ENCODE measurements at places on chromosomes 1 and 21.

DNA sequence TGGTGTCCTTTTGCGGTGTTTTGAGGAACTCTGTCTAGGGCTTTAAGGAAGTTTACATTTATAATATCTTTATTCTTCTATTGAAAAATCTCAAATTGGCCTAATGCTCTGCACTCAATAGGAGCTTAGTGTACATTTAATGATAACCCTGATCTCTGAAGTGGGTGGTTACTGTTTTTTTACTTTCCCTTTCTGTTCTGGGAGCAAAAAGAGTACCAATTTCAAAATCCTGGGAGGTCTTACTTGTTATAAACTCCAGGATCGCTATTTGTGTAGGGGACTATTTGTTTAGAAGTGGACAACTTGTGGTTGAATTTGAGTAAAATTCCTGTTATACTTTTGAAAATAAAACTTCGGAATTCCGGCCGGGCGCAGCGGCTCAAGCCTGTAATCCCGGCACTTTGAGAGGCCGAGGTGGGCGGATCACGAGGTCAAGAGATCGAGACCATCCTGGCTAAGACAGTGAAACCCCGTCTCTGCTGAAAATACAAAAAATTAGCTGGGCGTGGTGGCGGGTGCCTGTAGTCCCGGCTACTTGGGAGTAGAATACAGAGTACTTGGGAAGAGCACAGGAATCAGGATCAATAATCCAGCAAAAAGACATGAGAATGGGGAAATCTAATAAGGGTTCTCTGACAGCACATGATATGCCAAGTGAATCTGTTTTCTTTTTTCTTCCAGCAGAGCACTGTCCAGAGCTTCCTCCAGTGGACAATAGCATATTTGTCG, 1.1 kb downstream of the C4BPB start:
- DNase-seq = no peak

DNA sequence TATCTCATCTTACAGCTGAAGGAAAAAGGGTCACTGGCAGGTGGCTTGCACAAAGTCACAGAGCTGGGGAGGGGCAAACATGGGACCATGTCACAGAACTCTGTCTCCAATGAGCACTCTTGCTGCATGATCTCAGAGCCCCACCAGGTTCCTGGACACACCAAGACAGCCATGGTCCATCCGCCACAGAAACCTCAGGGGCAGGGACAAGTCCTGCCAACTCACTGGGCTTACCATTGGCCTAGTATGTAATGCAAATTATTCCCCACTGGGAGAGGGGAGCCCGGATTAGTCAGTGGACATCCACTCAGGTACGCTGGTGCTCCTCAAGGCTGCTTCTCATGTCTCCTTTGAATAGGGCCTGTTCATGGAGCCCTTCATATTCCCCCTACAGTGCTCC, 14.2 kb downstream of the S100A7A start:
- DNase-seq = no peak

DNA sequence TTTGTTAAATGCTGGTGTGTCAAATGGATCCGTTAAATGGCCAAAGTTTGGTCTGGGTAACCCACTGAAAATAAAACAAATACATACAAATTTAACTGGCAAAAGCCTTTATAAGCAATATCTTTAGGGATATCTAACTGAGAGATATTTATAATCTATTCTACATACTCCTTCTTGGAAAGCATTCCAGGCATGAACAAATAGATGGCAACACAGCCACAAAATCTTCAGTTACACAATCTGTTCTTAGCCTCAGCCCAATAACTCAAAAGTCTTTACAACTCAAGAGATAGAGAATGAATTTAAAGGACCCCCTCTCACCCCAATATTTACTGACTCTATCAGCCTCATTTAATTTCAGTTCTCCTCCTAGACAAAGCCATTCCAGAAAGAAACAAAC, 58.7 kb downstream of the NRDC start:
- DNase-seq = no peak

DNA sequence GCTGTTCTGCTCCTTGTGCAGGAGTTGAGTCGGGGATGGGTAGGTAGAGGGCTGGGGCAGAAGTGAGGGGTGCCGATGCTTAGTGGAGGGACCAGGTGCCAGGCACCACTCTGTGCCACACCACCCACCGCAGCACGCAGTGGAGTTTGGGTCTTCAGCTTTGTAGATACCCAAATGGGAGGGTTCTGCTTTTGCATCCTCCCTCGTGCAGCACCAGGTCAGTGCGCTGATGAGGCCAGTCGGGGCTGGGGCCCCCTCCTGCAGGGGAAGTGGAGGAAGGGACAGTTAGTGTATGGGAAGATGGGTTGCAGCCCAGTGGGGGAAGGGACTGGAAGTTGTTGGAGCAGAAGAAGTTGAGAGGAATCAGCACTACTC, 244.0 kb downstream of the RHOU start:
- DNase-seq = no peak

GRCh38 chr1:160789702-160790611, 6.0 kb upstream of the LY9 start:
- DNase-seq = no peak

GRCh38 chr1:35777109-35777508, 7.3 kb upstream of the CLSPN start:
- DNase-seq = no peak

- DNase-seq = peak; percentile 1
These were observed 44.9 kb upstream of the CYP2J2 start for GRCh38 chr1:59971464-59971911.

- DNase-seq = no peak
These were observed 2.4 kb downstream of the LRP8 start for GRCh38 chr1:53325326-53326087.

DNA sequence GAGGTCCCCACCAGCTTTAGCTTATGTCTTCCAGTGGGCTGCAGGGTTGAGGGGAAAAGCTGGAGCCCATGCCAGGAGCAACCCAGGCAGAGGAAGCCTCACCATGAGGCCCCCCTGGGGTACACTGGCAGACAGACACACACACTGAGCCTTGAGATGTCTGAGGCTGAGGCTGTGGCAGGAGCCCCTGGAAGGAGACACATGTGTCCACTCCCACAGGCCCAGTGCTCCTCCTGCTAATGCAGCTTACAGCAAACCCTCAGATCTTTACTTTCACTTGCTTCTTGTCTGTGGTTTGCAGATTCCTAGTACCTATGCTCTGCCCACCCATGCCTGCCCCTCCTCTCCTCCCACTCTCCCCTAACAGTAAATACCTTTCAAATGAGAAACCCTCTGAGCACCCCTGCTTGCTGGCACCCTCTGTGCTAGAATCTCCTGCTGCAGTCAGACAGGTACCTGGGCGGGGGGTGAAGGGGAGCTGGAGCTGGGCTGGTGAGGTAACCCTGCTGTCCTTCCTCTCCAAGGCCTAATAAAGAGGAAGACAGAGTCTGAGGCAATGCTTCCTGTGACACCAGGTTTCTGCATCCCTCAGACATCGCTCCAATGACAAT, 63.4 kb upstream of the NEK2 start:
- no peak for DNase-seq

GRCh38 chr1:201220388-201220715, 29.7 kb downstream of the IGFN1 start:
- DNase-seq = no peak

- no peak for DNase-seq
These were observed 1.6 kb downstream of the E2F2 start for GRCh38 chr1:23529146-23530086.

DNA sequence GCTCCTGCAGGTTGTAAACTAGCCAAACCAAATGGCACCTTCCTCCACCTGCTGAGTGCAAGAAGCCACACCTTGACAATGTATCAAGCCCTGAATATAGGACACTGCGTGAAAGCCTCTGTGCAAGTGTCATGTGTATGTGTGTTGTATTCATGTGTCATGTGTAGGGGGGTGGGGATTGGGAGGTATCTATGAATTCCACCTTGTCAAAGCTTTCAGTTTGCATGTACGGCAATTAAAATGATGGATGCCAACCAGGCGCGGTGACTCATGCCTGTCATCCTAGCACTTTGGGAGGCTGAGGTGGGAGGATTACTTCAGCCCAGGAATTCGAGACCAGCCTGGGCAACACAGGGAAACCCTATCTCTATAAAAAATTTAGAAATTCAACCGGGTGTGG, 19.8 kb downstream of the CD34 start:
- no peak for DNase-seq

DNA sequence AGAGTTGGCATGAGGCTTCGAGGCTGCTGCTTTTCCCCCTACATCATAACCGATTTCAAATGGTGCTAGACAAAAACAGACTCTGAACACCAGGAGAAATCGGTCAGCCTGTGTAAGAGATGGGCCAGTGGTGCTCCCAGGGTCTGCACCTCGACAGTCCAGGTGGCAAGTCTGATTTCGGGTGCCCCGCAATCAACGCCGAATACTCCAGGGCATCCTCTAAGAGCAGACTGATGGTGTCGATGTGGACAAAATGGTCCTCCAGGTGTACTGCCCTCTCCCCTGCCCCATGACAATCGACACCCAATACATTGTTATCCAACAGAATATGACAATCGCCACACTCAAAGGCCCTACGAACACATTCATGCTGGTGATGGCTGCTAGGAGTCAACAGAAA, 50.0 kb downstream of the CD46 start:
- no peak for DNase-seq

- no peak for DNase-seq
These were observed 6.5 kb downstream of the STUM start for GRCh38 chr1:226555092-226555491.

- DNase-seq = no peak
These were observed 25.8 kb downstream of the PRDM2 start for GRCh38 chr1:13725714-13726175.

GRCh38 chr1:228084797-228085196, 2.3 kb downstream of the ARF1 start:
- DNase-seq = no peak

DNA sequence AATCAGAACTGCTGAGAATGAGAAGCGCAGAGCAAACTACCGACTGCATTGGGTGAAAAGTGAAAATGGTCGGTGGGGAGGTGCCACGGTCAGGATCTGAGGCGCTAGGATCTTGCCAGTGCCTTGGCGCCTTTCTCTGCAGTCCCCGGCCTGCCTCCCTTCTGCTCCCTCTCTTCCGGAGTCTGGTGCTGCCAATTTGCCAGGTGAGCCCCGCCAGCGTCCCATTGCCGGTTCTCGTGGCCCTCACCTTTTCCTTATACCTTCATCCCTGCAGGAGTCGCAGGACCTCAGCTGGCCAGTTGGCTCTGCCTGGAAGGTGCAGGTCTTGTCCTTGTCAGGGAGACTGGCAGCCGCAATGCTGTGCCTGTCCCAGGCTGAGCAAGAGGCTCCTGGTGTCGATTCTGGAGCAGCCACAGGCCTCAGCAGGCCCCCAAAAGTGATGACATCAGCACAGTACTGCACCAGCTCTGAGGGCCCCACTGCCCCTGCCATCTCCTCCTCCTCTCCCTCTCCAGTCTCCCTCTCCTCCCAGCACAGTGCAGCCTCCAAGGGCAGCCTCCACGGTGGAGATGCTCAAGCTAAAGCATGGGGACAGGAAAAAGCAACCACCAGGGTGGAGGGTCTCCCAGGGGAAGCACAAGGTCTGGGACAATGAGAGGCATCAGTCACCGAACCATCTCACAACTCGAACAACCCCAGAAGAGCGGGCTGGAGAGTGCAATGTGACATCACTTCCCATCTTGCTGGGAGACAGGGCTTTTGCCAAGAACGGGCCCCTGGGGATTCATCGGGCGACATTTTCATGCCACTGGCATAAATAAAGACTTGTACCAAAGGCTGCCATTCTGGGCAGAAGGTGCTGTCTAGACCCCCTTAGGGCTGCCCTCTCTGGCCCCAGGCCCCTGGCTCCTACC, 37.1 kb upstream of the H6PD start:
- DNase-seq = no peak

DNA sequence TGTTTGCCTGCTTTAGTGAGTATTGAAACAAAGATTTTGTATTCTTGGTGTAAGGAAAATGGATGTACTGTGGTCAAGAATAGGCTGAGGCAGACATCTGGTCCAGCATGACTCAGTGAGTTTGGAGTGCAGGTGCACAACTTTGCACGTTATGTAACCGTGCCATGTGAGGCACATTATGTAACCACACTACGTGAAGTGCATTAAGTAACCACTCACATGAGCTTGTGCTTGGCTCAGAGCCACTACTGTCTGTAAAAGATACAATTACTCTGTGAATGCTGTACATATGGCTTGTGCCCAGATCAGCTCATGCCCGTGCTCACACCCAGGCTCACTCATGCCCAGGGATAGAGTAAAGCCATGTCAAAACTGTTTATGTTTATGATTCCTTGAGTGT, 216.8 kb downstream of the CTH start:
- DNase-seq = no peak

DNA sequence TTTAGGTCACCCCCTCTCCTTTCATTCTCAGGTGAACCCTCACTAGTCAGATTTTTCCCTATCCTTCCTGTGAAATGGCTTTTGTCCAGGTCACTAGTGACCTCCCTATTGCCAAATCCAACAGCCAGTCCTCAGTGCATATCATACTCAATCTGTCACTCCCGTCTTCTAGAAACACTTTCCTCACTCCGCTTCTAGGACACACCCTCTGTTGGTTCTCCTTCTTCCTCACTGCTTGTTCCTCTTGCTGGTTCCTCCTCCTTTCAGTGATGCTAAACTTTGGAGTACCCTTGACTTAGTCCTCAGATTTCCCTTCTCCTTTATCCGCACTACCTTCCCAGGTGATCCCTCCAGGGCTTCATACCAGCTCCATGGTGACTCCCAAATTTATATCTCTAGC, 94.3 kb downstream of the RNF220 start:
- no peak for DNase-seq

- DNase-seq = no peak
These were observed 20.9 kb upstream of the DR1 start for GRCh38 chr1:93324486-93325464.

DNA sequence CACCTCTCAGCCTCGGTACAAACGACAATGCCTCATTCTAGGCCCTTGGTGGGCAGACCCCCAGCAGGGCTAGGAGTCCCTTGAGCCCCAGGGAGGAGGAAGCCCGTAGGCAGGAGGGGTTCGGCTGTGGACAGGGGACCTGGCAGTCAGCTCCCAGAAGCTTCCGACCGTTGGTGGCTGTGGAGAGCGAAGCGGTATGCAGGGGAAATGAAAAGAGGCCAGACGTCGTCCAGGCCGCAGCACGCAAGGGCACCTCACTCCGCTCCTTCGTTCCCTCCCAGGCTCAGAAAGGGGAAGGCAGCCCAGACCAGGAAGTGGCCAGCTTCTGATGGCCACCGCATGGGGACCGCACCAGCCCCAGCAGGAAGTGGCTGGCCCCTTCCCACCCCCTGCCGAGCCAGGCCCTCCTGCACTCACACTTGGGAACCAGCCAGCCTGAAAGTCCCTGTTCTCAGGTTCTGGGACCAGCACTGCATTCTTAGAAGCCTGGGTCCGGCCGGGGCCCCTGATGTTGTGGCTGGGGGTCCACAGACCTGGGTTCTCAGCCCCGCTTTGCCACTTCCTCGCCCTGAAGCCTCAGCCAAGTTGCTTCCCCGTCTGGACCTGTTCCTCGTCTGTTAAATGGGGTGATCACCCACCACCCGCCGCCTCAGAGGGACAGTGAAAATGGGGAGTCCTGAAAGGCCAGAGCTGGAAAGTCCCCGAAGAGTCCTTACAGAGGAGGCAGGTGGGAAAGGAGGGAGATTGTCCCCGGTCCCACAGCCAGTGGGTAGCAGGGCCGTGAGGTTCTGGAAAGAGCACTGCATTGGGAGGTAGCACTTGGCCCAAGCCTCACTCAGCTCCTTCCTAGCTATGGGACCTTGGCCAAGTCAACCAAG, 104.0 kb upstream of the RUNX3 start:
- DNase-seq = no peak
